ENCODE measurements at places on chromosomes 7 and 10.

DNA sequence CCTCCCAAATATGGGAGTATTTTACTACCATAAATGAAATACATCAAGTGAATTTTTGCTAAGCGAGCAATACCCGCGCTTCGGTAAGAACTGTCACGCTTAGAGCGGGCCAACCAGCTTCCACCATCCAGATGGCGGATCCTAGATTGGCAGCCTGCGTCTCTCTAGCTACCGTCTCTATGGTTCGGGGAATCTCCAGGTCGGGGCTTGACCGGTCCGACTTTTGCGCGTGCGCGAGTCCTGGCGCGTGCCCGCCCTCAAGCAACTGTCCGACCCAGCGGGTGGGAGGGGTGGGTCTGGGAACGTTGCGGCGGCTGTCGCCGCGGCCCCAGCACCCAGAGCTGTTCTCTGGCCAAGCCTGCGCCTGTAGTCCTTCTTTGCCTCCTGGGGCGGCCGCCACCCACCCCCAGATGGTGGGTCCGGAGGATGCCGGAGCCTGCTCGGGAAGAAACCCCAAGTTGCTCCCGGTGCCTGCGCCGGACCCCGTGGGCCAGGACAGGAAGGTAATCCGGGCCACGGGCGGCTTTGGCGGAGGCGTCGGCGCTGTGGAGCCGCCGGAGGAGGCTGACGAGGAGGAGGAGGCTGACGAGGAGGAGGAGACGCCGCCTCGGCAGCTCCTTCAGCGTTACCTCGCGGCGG, at the start of gene TBC1D12:
TBC1D12 (plus strand) TSS at position 338 of the 639 bp plus-strand sequence; CDS start at position 411, 73 bp downstream.
- DNase-seq: no peak

- DNase-seq: no peak
These were observed 852.4 kb downstream of the SORCS1 start for GRCh38 chr10:106312087-106312486.

DNA sequence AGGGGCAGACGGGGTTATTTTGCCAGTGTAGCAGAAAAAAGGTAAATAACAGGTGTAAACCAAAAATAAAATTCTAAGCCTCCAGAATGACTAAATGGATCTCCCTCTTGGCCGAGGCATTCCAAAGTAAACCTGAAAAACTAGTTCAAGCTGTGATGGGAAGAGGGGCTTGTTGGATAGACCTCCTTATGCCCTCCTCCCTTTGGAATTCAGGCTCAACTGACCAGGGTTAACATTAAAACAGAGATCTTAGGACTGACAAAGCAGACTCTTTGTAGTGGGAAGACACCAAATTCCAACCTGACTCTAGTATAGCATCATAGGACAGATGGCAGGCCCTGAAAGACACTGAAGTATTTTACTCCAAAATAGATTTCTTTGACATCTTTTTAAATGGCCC, 113.8 kb upstream of the ITGB1 start:
- no peak for DNase-seq

GRCh38 chr10:22605168-22605567, 109.2 kb downstream of the PIP4K2A start:
- DNase-seq: no peak

DNA sequence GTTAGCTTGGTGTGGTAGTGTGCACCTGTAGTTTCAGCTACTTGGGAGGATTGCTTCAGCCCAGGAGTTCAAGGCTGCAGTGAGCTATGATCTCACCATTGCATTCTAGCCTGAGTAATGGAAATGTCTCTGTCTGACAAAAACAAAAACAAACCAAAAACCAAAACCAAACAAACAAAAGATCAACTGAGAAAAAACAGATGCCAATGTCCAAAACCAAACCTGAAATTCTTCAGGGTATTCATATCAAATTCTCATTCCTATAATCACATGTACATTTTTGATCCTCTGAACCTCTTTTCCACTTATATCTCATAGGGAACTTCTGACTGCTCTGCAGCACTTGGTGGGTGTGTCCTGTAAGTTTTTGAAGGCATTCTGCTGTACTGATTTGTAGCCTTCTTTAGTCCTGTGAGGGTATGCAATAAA, 87.0 kb downstream of the CDK6 start:
- DNase-seq: no peak

DNA sequence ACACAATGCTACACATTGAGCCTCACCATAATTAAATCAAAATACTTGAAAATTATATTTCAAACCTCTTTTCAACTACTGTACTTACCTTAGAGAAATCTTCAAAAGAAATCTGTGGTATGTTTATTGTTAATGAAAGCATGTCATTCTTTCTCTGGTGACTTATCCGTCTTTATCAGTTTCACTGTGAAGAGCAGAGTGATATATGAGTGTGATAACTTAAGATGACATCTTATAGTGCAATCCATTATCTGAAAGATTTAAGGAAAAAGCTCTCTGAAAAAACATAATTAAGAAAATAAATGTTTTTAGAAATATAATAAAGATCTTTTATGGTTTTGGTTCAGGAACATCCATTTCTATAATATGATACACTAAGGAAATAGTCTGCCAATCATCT, 911.6 kb upstream of the C7orf33 start:
- DNase-seq: no peak

DNA sequence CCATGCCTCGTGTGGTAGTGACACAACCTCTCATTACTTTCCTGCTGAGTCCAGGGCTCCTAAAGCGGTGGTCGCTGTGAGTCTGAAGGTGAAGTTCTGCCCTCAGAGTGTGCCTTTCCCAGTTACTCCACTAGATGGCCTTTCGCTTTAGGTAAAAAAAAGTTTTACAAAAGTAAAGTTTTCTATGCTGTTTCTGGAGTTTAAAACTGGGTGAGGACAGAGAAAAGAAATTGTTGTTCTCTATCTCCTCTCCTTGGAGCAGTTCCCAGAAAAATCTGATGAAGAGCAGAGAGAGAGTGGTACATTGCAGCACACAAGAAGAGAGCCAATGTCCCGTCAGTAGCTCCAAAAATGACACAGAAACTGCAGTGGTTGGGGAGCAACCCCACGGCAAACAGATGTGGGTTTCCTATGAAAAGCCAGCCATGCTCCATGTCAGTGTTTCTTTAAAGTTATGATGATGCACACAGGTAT, 257.1 kb downstream of the GLI3 start:
- no peak for DNase-seq

- no peak for DNase-seq
These were observed 342.0 kb upstream of the PODXL start for GRCh38 chr7:131898418-131898817.

- DNase-seq: no peak
These were observed 36.0 kb upstream of the OTUD1 start for GRCh38 chr10:23402856-23403255.

GRCh38 chr10:48251152-48251524, 23.4 kb downstream of the FRMPD2 start:
- DNase-seq: no peak

- DNase-seq: no peak
These were observed 269.8 kb upstream of the HGF start for GRCh38 chr7:82039621-82040020.

GRCh38 chr7:114631249-114631822, 216.7 kb downstream of the FOXP2 start:
- DNase-seq: no peak

GRCh38 chr7:146479040-146479439, 362.4 kb downstream of the CNTNAP2 start:
- DNase-seq: no peak
